ENCODE measurements at places on chromosomes 3 and 15. TPM values are rescaled to one million over a fixed set of nuclear protein-coding genes. Genes with fewer than 3 reads are reported as not detected.

- DNase-seq, result no peak
Measured at GRCh38 chr3:156633335-156633734, 41.1 kb upstream of the TIPARP start.

DNA sequence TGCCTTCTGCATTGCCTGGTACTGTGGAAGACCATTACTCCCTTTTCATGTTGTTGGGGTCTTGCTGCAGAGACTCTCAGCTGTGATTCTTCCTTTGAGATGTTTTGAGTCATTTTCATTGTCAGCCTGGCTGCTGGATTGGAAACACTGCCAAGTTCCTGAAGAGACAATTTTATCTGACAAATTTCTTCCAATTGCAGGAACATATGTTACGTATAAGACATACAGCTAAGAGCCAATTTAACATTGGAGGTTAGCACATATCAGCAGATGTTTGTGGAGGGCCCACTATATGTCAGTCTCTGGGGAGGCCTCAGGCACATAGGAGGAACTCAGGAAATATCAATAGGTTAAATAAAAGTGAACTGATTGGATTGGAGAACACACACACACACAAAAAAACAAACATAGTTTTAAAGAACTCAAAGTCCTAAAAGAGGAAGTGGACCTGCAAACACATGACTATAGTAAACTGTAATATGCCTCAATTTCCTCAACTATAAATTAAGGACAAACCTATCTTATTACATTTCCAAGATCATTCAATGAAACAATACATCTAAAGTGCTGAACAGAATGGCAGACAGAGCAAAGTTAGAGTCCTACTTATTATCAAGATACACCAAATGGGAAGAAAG lies 172.3 kb downstream of the MYRIP start:
- DNase-seq, result no peak

- no peak for DNase-seq
Measured at GRCh38 chr3:3443482-3443881, 264.0 kb upstream of the CRBN start.

DNA sequence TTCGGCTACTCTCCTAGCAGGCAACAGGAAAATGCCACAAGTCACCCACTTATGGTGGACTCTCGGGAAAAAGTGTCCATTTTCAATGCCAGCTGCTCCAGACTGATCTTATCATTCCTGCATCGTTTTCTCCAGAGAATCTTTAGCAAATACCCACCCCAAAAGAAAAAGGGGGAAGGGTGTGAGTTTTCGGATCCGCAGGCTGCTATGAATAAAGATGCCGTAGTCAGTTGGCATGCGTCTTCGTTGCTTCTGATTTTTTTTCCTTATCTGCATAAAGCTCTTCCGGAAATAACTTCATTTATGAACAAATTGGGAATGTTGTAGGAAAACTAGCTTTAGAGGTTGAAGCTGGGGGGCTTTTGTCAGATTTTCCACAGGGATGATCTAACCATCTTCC lies 22.4 kb upstream of the VILL start:
- DNase-seq, result no peak

Gene NRROS
- total RNA-seq, result 2.7 TPM

Gene ROPN1B
- 1.3 TPM for total RNA-seq

GRCh38 chr3:127247292-127247691 lies 40.6 kb downstream of the PRR20G start:
- no peak for DNase-seq

DNA sequence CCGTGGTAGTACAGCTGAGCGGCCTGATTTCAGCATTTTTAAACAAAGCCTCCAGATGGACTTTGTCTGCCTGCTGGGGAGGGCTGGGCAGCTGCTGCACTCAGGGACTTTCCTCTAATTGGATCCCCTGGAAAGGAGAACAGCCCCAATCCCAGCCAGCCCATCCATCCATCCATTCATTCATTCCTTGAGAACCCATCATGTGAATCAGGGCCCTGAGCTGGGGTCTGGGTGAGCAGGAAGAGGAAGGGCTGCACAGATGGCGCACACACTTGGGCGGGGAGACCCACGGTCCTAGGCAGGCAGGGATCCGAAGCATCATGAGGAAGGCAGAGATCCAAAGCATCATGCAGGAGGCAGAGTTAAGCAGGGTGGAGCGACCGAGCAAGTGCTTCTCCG lies 45.7 kb downstream of the TPRA1 start:
- DNase-seq, result no peak

- DNase-seq, result no peak
Measured at GRCh38 chr3:158273656-158274055, 163.8 kb downstream of the RSRC1 start.

- DNase-seq, result no peak
Measured at GRCh38 chr3:19886404-19886803, 47.6 kb downstream of the EFHB start.

DNA sequence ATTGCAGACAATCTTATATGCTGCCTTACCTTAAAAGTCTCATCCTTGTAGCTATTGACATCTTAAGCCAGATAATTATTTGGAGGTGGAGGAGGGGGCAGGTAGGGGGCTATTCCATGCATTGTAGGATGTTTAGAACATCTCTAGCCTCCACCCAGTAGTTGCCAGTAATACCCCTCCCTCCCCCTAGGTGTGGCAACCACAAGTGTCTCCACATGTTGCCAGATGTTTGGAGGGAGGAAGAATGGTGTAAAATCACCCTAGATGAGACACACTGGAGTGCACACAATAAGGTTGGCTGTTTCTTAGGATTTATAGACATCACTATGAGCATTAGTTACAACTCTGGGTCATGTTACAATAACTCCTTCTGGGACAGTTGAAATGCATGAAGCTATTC lies 27.4 kb downstream of the GORASP1 start:
- no peak for DNase-seq

- DNase-seq, result no peak
Measured at GRCh38 chr3:138451595-138452162, 17.3 kb downstream of the ESYT3 start.

- DNase-seq, result no peak
Measured at GRCh38 chr15:40693904-40694687, 878 bp upstream of the RAD51 start.

GRCh38 chr15:74460298-74460697 lies 662 bp downstream of the UBL7 start:
- no peak for DNase-seq

- no peak for DNase-seq
Measured at GRCh38 chr3:134067531-134068161, 37.9 kb upstream of the SLCO2A1 start.

- DNase-seq, result no peak
Measured at GRCh38 chr3:5270666-5271371, 83.3 kb downstream of the EDEM1 start.

Gene ADAM10
- total RNA-seq, result 111 TPM
